ENCODE measurements at places on chromosomes 1 and 21. TPM values are rescaled to one million over a fixed set of nuclear protein-coding genes. Genes with fewer than 3 reads are reported as not detected.

The TLCD4 gene
- 30.6 TPM for total RNA-seq

- H3K27me3 ChIP-seq = no peaks in the 10 kb centered on the region
- H3K4me3 ChIP-seq = no peak overlapping the region
- H3K4me1 ChIP-seq = peaks cover 5% of the 10 kb centered on the region
- H3K36me3 ChIP-seq = no peaks in the 10 kb centered on the region
Measured at GRCh38 chr1:9389968-9390367, 97.3 kb downstream of the SPSB1 start.

GRCh38 chr1:201228011-201228983, 37.7 kb downstream of the IGFN1 start:
- DNase-seq = no peak
- H3K4me3 ChIP-seq = no peak overlapping the region
- no peak overlapping the region for H3K27ac ChIP-seq

DNA sequence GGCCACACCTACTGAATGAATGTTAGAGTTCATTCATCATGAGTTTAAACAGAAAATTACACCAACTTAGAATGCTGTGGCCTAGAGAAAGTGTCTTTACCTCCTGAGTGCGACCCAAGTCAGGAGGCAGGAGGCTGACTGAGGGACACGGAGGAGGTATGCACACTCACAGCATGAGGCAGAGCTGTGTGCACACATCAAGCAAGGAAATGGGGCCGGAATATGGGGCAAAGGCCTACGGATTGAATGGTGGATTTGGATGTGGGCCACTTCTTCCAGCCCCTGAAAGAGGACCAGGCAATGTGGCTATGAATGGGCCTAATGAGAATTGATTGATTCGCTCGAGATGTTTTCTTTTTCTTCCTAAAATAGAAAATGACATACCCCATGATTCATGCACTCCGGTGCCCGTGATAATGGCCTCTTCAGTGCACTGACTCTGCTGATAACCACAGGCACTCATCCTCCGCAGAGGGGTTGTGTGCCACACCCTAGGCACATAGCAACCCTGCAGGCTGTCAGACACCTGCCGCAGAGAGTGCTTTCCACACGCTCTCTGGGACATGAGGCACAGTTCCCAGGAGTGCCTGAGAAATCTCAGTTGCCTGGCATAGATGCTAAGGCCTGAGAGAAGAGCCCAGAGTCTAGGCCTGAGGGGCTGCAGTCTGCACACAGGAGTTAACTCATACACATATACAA, 155.5 kb downstream of the GLUL start:
- H3K27ac ChIP-seq = no peak overlapping the region
- H3K4me1 ChIP-seq = no peaks in the 10 kb centered on the region
- no peak overlapping the region for H3K4me3 ChIP-seq
- H3K27me3 ChIP-seq = no peaks in the 10 kb centered on the region

DNA sequence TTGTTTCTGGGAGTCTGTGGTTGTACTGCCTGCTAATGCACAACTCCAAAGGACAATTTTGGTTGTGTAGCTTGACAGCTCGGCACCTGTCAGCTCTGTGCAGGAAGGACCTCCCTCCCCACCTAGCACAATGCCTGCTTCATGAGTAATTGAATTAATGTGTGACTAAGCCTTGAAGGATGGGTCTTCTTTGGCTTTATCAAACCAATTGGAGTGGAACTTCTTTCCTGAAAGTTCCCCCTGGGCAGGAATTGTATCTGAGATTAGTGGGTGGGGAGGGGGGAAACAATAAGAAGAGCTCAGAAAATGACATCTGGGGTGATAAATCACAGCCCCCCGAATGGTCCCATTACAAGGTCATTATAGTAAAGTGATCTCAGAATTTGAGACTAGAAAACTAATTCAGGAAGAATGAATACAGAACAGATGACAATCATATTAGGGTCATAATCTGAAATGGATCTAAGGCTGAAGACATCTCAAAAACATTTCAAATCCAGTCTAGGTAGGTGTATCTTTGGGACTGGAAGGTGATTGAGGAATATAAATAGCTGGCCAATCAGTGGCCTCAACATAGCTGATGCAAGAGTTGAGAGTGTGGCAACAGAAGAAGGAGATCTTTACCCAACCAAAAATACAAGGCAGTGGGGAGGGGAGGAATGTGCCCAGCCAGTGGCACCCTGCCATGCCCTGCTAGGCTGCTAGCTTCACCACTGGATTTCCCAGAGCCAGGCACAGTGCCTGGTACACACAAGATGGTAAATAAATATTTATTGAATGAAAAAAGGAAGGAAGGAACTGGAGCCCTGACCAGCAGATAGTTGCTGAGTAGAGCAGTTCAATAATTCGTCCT, 10.1 kb upstream of the SESN2 start:
- H3K27ac ChIP-seq = peak overlapping the region; percentile 95
- no peaks in the 10 kb centered on the region for H3K36me3 ChIP-seq
- H3K4me1 ChIP-seq = peaks cover 16% of the 10 kb centered on the region
- DNase-seq = peak; percentile 72

- no peak overlapping the region for H3K27ac ChIP-seq
- H3K4me3 ChIP-seq = no peak overlapping the region
- no peak for DNase-seq
- peaks cover 10% of the 10 kb centered on the region for H3K36me3 ChIP-seq
- no peaks in the 10 kb centered on the region for H3K4me1 ChIP-seq
- no peaks in the 10 kb centered on the region for H3K27me3 ChIP-seq
Measured at GRCh38 chr1:9714257-9714718, 62.8 kb downstream of the PIK3CD start.

DNA sequence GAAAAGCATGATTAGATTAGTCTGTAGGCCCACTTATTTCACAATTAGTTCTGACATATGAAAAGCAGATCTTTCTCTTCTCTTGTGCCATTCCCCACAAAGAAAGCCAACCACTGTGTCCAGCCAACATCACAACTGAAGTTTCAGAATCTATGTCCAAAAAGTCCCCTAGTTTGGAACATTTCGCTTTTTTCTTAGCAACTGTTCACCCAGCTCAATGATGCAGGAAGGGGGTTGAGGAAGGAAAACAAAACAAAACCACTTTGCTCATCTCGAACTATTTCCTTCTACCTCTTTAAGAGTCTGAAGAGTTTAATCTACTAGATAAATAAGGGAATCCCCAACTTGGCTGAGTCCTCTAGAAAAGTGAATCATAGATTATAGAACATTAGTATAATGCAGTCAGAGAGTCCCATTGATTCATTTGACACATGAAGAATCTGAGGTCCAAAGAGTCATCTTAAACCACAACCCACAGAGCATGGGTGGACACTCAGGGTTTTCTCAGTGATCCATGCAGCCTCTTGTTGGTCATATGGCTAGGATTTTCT, 159.3 kb upstream of the SGIP1 start:
- DNase-seq = no peak
- H3K27ac ChIP-seq = no peak overlapping the region
- H3K4me1 ChIP-seq = peaks cover 9% of the 10 kb centered on the region
- no peaks in the 10 kb centered on the region for H3K27me3 ChIP-seq
- H3K36me3 ChIP-seq = peaks cover 14% of the 10 kb centered on the region
- H3K4me3 ChIP-seq = no peak overlapping the region

The HES5 gene
- not detected for total RNA-seq

- no peak for DNase-seq
- H3K4me1 ChIP-seq = peaks cover 4% of the 10 kb centered on the region
- no peak overlapping the region for H3K4me3 ChIP-seq
- H3K27me3 ChIP-seq = no peaks in the 10 kb centered on the region
- no peak overlapping the region for H3K27ac ChIP-seq
- H3K36me3 ChIP-seq = no peaks in the 10 kb centered on the region
Measured at GRCh38 chr1:154851392-154852177, 18.5 kb downstream of the KCNN3 start.

The REN gene
- total RNA-seq = not detected

The NEGR1 gene
- total RNA-seq = 4.1 TPM

DNA sequence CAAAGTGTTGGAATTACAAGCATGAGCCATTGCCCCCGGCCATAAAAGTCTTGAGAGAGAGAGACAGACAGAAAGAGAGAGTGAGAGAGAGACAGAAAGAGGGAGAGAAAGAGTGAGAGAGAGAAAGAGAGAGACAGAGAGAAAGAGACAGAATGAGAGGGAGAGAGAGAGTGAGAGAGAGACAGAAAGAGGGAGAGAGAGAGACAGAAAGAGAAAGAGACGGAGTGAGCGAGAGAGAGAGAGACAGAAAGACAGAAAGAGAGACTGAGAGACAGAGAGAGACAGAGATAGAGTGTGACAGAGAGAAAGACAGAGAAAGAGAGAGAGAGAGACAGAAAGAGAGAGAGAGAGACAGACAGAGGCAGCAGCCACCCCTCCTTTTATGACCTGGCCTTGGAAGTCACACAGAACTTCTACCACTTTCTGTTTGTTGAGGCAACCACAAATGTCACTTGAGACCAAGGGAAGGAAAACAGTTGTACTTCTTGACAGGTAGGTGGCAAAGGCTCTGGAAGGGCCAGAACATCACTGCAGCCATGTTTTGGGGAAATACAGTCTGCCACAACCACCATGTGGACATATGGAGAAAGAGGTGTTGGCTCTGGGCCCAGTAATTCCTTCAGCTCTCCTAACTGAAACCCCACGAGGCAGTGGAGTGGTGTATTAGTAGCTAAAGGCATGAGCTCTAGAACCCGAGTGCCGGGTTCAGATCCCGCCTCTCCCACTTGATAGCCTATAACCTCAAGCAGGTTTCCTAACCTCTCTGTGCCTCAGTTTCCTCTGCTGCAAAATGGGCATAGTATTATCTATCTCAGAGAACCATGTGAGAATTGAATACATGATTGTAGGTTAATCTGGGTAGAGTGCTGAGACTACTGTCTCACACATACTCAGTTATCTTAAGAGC, 50.6 kb downstream of the TNFRSF8 start:
- H3K27ac ChIP-seq = peak overlapping the region; percentile 42
- DNase-seq = no peak
- no peaks in the 10 kb centered on the region for H3K36me3 ChIP-seq
- peaks cover 6% of the 10 kb centered on the region for H3K4me1 ChIP-seq
- no peaks in the 10 kb centered on the region for H3K27me3 ChIP-seq
- no peak overlapping the region for H3K4me3 ChIP-seq

GRCh38 chr1:167447521-167448136, 70.7 kb downstream of the CD247 start:
- no peak overlapping the region for H3K27ac ChIP-seq
- no peak overlapping the region for H3K4me3 ChIP-seq
- no peak for DNase-seq
- no peaks in the 10 kb centered on the region for H3K36me3 ChIP-seq
- H3K27me3 ChIP-seq = no peaks in the 10 kb centered on the region

The PROK1 gene
- total RNA-seq = not detected

DNA sequence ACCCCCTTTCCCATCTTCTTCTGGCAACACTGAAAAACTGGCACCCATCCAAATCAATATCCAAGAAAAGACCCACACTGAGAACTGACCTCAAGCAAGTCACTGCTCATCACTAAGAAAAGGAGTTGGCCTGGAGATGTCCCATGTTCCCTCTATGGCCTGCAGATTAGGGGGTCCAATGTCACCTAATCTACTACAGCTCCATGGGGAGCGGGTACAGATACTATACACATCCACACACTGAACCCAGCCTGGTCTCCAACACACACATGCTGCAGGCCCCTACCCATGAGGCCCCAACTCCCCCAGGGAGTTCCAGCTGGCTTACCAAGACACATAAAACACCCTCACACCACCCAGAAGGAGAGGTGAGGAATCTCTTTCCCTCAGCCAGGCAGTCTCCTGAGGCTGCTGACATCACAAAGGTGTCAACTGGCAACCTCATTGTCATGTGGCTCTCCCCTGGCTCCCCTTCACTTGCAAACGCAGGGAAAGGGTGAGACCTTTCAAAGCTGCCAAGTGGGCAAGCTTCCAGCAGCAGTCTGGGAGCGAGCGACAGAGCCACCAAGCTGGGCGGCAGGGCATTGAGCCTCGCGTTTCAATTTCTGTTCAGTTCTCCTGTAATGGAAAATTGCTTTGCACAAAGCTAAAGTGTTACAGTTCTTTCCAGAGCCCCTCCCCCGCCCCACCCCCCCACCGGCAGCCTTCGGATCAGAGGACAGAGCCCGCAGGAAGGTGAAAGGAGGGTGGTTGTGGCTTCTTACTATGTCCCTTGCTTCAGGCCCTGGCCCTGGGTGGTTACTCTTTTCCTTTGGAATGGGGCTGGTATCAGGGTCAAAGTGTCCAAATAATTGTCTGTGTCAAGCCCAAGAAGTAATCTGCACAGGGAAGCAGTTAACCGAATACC, at the start of gene LRRC52:
TSS of gene LRRC52 (plus strand) at position 469 of the 907 bp plus-strand sequence. CDS start at position 766, 297 bp downstream.
- H3K27me3 ChIP-seq = no peaks in the 10 kb centered on the region
- H3K4me1 ChIP-seq = peaks cover 59% of the 10 kb centered on the region
- DNase-seq = peak; percentile 92
- no peaks in the 10 kb centered on the region for H3K36me3 ChIP-seq
- no peak within 1 kb of the TSS for H3K4me3 ChIP-seq

The S100A6 gene
- total RNA-seq = 573 TPM

The SLAMF9 gene
- total RNA-seq = not detected

- no peaks in the 10 kb centered on the region for H3K4me1 ChIP-seq
- H3K27me3 ChIP-seq = no peaks in the 10 kb centered on the region
- no peak overlapping the region for H3K4me3 ChIP-seq
- H3K27ac ChIP-seq = no peak overlapping the region
- DNase-seq = no peak
- no peaks in the 10 kb centered on the region for H3K36me3 ChIP-seq
Measured at GRCh38 chr1:72286401-72286800, 4.1 kb upstream of the NEGR1 start.

- no peaks in the 10 kb centered on the region for H3K4me1 ChIP-seq
- no peak overlapping the region for H3K4me3 ChIP-seq
- H3K36me3 ChIP-seq = no peaks in the 10 kb centered on the region
- H3K27ac ChIP-seq = no peak overlapping the region
Measured at GRCh38 chr1:87030740-87031690, 116.6 kb downstream of the HS2ST1 start.

DNA sequence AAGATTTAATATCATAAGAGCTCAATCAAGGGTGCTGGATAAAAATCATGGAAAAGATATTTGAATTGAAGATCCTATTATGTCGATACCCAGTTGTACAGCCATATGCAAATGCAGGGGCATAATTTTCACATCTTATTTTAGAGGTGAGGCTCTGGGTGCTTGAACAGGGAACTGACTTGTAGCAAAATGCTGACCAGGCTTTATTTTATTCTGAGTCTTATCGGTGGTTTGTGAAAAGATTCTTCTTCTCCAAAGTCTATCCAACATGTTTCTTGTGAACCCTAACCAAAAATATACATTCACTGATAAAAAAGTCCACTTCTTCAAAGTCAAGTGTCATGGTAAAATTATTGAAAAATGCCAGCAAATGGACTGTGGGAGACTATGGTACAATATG, 475.5 kb upstream of the NEGR1 start:
- DNase-seq = no peak
- no peak overlapping the region for H3K4me3 ChIP-seq
- no peak overlapping the region for H3K27ac ChIP-seq
- H3K27me3 ChIP-seq = no peaks in the 10 kb centered on the region

DNA sequence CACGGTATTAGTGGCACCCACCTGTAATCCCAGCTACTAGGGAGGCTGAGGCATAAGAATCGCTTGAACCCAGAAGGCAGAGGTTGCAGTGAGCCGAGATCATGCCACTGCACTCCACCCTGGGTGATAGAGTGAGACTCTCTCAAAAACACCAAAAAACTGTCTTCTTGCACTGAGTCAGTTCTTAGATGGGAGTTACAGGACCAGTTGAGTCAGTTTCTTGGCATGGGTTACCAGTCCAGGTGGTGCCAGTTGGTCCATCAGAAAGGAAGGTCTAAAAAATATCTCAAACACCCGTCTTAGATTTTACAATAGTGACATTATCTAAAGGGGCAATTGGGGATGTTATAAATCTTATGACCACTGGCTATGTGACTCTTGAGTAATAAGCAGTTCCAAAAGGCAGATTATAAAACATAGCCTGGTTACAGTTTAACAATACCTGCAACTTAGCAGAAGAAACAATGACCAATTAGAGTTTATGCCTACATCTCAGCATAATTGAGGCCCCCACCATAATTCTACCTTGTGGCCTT, 206.9 kb upstream of the FGGY start:
- H3K27me3 ChIP-seq = no peaks in the 10 kb centered on the region
- H3K36me3 ChIP-seq = no peaks in the 10 kb centered on the region
- H3K27ac ChIP-seq = no peak overlapping the region
- no peak for DNase-seq
- H3K4me3 ChIP-seq = no peak overlapping the region
